Spleen (tissue), 13 donors: ENCODE measurements at places on chromosomes 5 and 9. TPM values are rescaled to one million over a fixed set of nuclear protein-coding genes. Genes with fewer than 3 reads are reported as not detected.

Gene FTMT
- total RNA-seq = not detected

DNA sequence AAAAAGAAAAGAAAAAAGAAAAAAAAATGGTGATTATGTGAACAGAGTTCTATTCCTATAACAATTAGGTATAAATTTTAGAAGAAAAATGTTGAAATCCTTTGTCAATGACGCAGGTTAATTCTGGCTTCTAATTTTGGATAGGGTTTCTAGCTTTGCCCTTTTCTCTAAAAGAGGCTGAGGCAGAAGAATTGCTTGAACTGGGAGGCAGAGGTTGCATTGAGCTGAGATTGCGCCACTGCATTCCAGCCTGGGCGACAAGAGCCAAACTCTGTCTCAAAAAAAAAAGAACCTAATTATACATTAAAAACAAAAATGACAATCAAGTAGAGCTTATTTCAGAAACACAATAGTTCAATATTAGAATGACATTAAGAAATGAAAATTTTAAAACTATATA, 2.9 kb downstream of the STXBP1 start:
- no peak overlapping the region for H3K4me3 ChIP-seq
- H3K4me1 ChIP-seq = peaks cover 29% of the 10 kb centered on the region
- H3K27ac ChIP-seq = no peak overlapping the region
- peaks cover 4% of the 10 kb centered on the region for H3K27me3 ChIP-seq
- H3K36me3 ChIP-seq = no peaks in the 10 kb centered on the region

DNA sequence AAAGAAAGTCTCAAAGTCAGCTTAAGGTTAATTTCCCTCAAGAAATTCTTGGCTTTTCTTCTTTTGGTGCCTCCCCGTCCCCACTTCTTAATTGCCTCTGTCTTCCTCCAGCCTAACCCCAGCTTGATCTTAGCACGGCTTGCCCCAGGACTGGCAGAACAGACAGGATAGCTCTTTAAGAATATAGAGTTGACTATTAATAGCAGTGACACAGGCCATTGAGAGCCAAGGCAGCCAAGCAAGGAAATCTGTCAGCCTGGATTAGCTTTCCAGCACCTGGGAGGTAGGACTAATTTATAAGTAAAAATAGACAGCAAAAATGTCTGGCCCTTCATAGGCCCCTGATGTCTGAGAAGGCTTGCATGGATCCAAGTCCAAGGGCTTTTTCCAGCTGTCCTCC, 384.6 kb upstream of the SLC30A5 start:
- H3K36me3 ChIP-seq = no peaks in the 10 kb centered on the region
- DNase-seq = no peak
- H3K4me3 ChIP-seq = no peak overlapping the region
- no peaks in the 10 kb centered on the region for H3K27me3 ChIP-seq
- H3K27ac ChIP-seq = no peak overlapping the region

DNA sequence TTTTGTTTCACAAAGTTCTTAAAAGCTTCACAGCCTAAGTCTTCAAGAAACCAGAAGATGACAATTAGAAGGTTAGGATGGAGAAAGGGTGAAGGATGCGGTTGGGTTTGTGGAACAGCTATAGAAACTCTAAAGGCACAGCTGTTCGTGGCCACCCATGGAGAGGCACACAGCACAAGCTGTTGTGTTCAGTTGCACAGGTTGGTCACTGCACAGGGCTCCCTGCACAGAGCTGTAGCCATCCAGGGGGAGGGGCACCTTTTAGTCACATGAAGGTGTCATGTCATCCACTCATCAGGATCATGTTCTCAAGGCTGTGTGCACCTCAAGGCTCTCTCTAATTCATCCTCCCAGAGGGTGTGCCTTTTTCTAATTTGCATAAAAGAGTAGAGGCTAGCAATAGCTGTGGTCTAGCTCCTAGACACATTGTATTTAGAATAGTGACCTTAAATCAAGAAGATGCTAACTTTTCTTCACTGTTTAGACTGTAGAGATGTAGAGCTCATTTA, 5.0 kb upstream of the RASGRF2 start:
- no peak overlapping the region for H3K4me3 ChIP-seq
- no peaks in the 10 kb centered on the region for H3K36me3 ChIP-seq
- no peak overlapping the region for H3K27ac ChIP-seq
- peaks cover 7% of the 10 kb centered on the region for H3K4me1 ChIP-seq
- DNase-seq = no peak
